Activated CD4-positive, alpha-beta T cell treated with anti-CD3 and anti-CD28 coated beads, Interleukin-2, amount 10 ng/mL, durations not matched to agents 24 days and 14 days (primary cell): ENCODE measurements at places on chromosomes 3 and 15. TPM values are rescaled to one million over a fixed set of nuclear protein-coding genes. Genes with fewer than 3 reads are reported as not detected.

MASP1 gene
- total RNA-seq, result not detected in 2 replicates

WDR48 gene
- total RNA-seq, result 35.4 and 40.5 TPM in 2 replicates

ALDH1A3 gene
- not detected in 2 replicates for total RNA-seq

GP5 gene
- 0.12 and 0.26 TPM in 2 replicates for total RNA-seq

DNA sequence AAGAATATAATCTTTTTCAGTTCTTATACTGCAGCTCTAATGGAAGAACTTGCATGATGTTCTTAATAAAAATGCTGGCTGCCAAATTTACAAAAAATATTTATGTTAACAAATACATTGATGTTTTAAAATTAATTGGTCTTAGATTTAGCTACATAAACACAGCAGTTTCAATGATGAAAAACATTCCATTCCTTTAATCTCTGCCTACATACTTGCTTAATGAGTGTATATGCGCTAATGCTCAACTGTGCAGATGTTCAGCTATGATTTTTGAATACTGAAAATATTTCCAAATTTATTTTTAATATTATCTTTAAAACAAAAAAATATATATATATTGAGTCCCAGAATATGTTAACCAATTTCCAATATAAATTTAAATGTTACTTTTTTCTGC, 867.4 kb downstream of the ROBO1 start:
- DNase-seq, result no peak

DNA sequence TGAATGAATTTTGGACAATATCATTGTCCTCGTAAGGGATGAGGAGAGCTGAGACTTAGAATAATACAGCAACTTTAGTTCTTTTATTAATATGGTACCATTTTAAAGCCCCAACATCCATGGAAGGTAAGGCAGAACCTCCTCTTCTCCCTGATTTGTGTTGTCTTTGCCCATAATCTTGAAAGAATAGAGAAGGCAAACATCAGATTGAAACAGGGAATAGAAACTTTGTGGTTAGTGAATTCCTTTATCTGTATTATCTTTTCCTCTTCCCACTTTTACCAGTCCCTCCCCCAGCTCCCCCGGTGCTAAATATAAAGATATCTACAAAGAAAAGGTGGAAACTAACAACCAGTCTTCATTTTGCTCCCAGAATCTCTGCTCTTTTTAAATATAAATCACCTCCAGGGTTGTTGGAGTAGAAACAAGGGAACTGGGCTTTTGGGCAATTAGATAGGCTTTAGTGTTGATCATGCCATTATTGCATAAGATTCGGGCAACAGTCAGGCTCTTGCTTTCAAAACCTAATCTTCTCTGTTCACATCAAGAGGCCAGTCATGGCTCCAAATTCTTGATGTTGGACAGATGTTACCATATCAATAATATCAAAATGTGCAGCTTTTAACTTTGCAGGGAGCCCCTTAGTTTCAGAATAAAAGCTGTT, 32.5 kb downstream of the ITPR1 start:
- no peak for DNase-seq

GRCh38 chr15:29613951-29614382, 208.3 kb downstream of the TJP1 start:
- DNase-seq, result no peak

GRCh38 chr3:26091626-26092025, 301.7 kb downstream of the OXSM start:
- no peak for DNase-seq

DNA sequence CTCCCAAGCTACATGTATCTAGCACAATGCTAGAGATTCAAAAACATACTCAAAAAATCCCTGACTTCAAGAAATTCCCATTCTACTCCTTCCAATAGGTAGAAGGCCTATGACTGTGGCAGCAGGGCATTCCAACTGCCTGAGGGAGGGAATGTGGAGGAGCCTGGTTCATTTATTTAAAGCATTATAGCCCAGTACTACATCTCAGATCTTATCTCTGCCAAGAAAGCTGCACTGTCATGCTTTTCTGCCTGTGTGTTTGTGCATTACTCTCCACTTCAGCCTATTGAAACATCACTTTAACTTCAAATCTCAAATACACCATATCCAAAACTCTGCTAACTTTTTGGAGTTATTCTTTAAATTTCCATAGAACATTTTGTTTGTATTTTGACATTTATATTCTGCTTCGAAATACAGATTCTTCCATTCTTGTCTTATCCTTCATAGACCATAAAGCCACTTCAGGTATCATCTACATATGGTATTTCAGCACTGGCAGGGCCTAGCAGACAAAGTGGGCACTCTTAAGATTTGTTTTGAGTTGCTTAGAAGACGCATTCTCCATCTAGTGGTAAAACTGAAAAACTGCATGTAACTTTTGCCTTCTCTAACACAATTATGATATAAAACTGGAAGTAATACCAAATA, 59.1 kb upstream of the NEDD4 start:
- DNase-seq, result no peak

DNA sequence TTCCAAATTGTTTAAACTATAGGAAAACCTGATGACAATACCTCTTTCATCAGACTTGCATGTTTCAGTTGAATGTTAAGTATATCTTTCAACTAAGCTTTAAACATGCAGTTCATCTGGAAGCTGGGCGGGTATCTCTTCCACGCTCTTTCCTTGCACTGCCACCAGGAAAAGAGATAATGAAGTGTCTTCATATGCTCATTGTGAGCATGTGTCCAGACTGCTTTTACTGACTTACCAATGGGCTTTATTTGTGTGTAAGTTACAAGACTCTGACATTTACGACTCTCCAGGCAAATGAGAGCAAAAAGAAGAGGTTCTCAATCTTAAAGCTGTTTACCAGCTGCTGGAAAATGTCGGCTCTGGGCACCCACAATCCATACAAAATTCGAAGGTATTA, 52.8 kb downstream of the TMEM212 start:
- no peak for DNase-seq

DNA sequence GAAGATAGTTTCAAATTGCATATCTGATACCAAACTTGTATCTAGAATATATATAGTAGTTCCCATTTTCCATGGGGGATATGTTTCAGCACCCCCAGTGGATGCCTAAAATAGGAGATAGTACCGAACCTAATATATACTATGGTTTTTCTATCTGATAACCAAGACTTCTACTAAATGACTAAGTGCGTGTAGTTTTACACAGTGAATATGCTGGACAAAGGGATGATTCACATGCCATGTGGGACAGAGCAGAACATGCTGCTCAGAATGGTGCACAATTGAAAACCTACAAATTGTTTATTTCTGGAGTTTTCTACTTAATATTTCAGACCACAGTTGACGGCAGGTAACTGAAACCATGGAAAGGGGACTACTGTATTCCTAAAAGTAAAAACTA, 73.4 kb upstream of the TP63 start:
- DNase-seq, result no peak

DNA sequence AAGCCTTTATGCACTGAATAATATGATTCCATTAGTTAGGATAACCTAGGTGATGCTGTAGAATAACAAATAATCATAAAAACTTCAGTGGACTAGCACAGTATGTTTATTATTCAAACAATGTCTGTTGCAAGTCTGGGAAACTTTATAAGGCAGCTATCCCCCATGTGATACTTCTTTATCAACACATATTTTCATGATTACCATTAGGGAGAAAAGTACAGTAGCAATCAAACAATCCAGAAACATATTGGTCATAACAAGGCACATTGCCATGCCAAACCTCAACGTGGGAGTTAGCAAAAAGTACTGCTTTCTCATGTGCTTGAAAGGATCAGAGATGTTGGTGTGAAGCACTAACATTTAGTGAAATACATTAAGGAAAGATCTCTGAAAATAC, 35.5 kb downstream of the EOMES start:
- no peak for DNase-seq

- DNase-seq, result no peak
Measured at GRCh38 chr3:68206524-68207117, 552.2 kb upstream of the SUCLG2 start.

DNA sequence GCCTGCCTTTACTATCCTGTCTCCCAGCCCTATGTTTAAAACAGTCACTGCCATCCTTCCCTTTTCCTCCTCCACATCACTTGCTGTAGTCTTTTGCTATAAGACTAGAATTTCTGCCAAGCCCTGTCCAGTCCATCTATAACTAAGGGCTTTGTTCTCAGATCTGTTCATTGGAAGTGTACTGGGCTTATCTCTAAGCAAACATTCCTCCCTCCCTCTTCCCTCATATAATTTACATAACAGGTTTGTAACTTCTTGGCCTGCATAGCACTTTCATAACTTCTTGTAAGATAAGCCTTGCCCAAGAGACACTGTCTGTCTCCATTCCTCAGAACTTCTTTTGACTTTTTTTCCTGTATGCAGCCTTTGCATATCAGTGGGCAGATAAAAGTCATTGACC, 16.7 kb downstream of the TPRG1 start:
- DNase-seq, result no peak

DNA sequence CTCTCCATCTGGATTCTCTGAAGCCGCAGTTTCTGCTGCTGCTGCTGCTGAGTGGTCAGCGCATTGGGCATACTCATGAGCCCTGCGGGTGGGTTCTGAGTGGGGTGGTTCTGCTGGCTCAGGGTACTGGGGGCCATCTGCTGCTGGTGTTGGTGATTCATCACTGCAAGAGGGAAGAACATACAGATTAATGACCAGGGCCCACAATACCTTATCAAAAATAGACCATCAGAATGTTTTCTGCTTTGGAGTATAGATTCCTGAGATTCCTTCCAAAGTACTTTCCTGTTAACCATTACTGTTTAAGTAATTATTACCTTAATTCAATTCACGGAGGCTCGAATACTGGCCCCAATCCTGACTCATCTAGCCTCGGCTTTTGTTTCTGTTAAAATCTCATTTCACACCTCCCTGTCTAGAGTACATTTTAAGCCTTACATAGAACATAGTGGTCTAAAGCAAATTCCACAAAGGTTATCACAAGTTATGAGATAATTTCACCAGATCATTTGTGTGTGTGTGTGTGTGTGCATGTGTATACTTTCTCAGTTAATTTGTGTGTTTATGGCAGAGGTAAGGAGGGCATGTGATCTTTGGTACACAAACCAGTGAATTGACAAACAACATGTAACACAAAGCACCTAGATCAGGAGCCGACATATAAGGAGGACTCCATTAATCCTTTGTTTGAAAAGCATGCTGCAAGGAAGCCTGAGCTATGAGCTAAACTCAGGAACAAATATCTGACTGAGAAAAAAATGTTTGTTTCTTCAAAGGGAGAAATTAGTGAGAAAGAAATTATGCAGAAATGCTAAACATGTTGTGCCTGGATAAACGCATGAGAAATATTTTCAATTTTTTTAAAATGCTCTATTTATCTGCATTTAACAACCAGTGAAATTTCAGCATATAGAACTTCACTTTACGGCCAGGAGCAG, 68.1 kb downstream of the TM4SF4 start:
- no peak for DNase-seq

DNA sequence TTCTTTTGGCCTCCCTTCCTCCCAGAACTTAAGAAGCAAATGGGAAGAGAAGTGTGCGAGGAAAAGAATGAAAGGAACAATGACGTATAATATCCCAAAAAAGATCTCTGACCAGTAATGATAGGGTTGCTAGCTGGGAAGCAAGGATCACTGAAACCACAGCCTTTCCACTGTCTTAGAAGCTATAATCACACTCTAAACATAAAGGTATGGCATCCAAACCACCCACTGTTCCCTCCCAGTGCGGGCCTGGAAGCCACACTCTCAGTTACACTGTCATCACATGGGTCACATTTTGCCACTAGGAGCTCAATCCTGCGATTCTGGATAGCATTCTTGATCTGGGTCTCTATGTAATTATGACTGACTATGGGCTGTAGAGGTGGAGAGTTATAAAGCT, 131.6 kb upstream of the HACD2 start:
- no peak for DNase-seq

DNA sequence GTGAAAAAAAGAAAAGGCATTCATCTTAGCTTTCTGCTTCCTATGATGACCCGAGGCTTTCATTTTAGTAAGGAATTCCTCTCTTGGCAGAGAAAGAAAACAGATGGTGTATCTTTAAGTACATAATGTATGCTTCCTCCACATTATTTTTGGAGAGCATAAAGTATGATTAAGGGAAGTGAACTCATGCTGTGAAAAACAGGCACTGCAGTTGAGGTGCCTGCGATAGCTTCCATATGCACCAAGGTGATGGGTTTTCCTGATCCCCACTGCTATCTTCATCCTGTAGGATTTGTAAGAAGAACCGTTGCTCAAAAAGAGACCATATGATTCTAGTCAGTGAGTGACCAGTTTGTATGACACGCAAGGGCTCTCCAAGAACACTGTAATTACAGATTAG, 411.5 kb upstream of the MCTP2 start:
- no peak for DNase-seq

- DNase-seq, result no peak
Measured at GRCh38 chr15:39084674-39085530, 496.0 kb upstream of the THBS1 start.

DNA sequence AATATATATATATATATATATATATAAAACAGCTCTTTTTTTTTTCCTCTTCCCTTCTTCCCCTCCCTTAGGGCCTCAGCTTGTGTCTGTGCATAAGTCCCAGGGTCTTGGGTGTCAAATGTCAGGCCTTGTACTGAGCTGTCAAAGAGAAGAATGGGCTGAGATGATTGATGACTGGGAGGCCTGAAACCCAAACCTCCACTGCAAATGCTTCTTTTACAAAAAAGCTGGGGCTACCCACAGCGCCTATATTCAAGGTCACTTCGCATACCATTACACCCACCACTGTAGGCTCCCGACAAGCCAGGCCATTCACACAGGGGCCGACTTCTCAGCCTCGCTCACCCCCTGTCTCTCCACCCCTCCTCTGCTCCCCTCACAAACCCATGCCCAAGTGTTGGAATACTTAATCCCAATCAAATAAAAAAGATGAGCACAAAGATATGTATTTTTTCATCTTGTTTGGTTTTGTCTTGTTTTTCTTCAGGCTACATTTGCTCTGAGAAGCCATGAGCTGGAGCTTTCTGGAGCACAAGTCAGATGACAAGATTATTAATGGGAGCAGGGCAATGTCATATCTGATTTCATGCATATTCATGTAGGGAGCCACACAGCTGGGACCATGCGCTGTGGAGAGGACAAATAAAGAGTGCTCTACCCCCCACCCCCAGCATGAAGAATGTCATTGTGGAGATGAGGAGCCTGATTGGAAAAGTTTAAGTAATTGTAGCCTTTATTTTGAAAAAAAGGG, 614.4 kb upstream of the NR2F2 start:
- no peak for DNase-seq

DNA sequence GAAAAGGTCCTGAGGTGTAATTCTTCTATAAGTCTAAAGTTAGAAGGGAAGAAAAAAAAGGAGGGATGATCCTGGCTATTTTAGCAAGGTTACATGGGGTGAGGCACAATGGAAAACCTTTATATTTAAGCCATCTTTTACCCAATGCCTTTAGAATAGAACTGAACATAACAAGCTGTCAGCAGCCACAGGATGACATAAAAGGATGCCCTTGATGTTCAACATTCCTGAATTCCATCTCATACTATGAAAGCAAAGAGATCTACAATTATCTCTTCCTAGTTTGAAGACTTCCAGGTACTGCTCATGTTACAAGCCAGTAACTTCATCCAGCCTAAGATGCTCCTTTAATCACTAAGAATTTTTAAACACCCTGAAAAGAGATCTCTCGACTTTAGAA, 26.9 kb downstream of the NEK10 start:
- no peak for DNase-seq
